ENCODE measurements at places on chromosomes 1 and 21.
A peak's percentile ranks its signal among the peaks of the same experiment; 100 is the strongest.

GRCh38 chr1:158781104-158781503 lies at the start of gene OR6N2:
OR6N2 (minus strand) TSS chr1:158781204; CDS start chr1:158777635, 3,569 bp downstream.
- DNase-seq, result no peak

- no peak for DNase-seq
Measured at GRCh38 chr1:46679789-46680573, 8.3 kb downstream of the TEX38 start.

DNA sequence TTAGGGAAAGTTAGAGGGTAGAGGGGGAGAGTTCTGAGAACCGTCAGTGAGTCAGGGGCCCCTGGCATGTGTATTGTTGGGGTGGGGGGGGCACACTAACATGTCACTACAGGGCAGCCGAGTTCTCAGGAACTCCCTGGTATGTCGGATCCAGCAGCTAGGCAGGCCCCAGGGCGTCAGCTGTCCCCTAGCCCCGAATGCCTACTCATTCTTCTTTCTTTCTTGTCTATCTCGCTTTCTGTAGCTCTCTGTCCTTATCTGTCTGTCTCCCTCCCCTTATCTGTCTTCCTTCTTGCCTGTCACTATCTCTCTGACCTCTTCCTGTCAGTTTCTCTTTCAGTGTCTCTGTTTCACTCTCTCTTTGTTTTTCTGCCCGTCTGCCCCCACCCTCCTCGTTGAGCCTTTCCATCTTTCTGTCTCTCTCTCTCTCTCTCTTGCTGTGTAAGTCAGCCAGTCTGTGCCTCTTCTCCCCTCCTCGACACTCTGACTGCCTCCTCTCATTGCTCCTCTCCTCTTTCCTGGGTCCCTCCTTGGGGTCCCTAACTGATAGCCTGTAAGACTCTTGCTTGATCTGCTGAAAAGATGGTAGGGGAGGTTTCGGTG lies 2.4 kb downstream of the NTRK1 start:
- DNase-seq, result no peak

- DNase-seq, result no peak
Measured at GRCh38 chr1:235052067-235053008, 76.3 kb downstream of the TOMM20 start.

- DNase-seq, result no peak
Measured at GRCh38 chr1:119988306-119989062, 81.0 kb downstream of the NOTCH2 start.

DNA sequence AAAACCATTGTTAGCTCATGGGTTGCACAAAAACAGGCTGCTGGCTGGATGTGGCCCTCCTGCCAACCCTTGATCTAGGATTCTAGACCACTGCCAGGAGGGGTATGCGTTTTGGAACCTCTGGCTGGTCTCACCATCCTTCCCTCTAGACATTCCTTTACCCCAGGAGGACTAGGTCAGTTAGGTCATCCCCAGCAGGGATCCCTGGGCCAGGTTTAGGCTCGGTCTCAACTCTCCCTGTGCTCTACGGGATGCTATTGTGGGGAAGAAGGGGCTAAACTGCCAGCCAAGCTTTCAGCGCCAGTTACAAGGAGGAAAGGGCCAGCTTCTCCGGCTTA lies 22.7 kb downstream of the SLC2A1 start:
- no peak for DNase-seq

DNA sequence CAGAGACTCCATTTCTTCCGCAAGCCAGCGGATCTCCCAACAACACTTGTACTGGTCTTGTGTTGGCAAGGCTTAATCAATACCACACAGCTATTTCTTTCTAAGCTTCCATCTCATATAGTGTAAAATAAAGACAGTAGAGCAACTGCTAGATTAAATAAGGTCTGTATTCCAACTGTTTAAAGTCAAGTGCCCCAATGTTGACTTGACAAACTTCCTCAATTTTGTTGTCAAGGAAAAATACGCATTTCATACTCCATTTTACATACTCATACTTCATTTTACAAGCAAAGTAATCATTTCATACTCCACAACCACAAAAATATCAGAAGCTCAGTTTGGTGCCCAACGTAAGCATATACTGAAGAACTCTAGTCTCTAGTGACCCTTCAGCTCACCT lies 143.0 kb downstream of the RERE start:
- DNase-seq, result no peak

DNA sequence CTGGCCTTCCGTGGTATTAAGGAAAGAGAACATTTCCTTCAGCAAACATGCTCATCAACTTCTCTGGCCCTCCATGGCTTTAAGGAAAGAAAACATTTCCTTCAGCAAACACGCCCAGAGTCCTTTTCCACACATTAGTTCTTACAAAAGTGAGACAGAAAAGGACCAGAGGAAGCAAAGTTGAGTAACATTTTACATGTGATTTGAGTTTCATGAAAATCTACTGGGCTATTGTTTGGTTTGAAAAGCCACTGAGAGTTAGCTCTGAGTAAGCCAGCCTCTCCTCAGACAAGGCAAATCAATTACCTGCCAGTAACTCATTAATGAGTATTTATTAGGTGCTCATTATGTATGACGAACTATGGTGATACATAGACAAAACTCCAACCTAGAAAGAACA lies 78.0 kb downstream of the NID1 start:
- no peak for DNase-seq

GRCh38 chr1:85976516-85977205 lies 179.9 kb downstream of the COL24A1 start:
- no peak for DNase-seq

GRCh38 chr21:42218836-42219605 lies at the start of gene ABCG1:
ABCG1 (plus strand) TSS chr21:42219140; CDS start chr21:42219263, 123 bp downstream.
- DNase-seq, result peak; percentile 70

GRCh38 chr1:165954940-165955339 lies 127.5 kb downstream of the UCK2 start:
- DNase-seq, result no peak

GRCh38 chr1:20367116-20367585 lies 76.5 kb downstream of the VWA5B1 start:
- peak; percentile 61 for DNase-seq

- DNase-seq, result no peak
Measured at GRCh38 chr1:169099561-169099960, 6.9 kb upstream of the ATP1B1 start.

GRCh38 chr1:61056573-61057439 lies 25.6 kb upstream of the NFIA start:
- DNase-seq, result peak; percentile 34

- no peak for DNase-seq
Measured at GRCh38 chr1:156969496-156969895, 49.1 kb downstream of the LRRC71 start.

DNA sequence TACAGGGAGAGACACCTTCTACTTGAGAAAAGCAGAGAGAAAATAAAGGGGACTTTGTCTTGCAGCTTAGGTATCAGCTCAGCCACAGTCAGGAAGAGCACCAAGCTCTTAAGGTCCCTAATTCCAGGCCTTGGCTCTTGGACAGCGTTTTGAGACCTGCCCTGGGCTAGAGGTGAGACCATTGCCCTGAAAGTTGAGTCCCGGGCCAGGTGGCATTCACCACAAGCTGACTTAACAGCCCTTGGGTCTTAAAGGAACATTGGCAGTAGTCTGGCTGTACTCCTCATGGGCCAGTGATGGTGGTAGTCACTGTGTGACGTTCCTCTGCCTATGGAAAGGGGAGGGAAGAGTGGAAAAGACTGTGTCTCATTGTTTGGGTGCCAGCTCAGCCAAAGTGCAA lies 11.7 kb upstream of the TNNI3K start:
- DNase-seq, result no peak

DNA sequence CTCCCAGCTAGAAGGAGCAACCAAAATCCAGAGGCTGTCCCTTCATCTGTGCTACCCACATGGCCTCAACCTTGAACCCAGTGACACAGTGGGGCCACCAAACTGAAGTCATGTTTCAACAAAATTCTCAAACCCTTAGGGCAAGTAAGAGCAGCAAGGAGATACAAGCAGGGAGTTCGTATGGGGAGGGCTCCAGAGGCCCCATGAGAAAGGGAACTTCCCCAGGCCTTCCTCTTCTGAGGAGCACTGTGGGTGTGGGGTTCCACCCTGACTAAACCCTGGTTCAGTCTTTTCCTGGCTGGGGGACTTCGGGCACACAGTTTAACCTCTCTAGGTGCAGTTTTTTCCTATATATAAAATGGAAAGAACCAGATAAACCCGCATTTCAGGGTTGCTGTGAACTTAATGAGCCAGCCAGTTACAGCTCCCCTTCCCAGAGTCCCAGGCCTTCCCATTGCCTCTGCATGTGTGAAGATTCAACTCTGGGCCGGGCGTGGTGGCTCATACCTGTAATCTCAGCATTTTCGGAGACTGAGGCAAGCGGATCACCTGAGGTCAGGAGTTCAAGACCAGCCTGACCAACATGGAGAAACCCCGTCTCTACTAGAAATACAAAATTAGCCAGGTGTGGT lies 8.0 kb upstream of the THEMIS2 start:
- DNase-seq, result no peak

DNA sequence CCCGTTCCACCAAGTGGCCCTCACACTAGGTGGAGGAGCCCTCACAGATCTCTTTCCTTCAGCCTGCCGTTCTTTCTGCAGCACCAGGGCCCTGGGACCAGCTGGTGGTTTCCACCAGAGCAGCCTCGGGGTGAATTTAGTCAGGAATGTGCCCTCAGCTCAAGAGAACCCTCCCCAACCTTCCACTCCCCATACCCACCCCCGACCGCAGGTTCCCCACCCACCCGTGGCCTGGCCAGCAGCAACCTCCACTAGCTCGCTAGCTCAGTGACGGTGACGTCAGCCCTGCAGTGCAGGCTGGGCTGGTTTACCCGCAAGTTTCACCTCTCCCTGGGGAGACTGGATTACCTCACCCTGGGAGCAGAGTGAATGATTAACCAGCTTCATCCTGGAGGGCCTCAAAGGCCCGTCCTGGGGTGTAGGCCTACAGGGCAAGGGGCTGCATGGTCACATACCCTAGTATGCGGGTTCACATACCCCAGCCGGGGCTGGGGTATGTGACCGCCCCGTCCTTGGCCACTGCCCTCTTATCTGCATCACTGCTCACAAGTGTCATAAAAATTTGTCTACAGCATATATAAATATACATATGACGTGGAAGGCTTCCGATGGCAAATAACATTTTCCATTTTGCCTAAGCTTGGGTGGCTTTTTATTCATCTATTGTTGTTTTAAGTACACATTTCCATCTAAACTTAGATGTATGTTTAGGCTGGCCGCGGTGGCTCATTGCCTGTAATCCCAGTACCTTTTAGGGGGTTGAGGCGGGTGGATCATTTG lies 24.5 kb downstream of the ELF3 start:
- peak; percentile 83 for DNase-seq

DNA sequence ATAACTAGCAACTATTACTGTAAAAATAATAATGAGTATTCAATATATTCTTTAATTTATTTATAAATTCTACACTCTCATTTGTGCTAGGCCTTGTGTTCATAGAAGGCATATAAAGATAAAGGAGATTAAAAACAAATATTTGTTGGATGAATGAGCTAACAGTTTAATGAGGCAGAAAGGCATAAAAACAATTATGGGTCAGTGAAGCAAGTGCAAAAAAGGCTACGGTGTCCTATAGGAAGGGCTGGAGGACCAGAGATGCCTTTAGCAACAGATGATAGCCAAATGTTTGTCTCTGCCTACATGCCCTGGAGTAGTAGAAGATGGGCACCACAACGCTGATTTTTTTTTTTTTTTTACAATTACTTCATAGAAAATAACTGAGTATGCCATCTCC lies 45.7 kb downstream of the PTGS2 start:
- DNase-seq, result no peak

- DNase-seq, result no peak
Measured at GRCh38 chr21:39503123-39503762, 51.5 kb downstream of the SH3BGR start.

DNA sequence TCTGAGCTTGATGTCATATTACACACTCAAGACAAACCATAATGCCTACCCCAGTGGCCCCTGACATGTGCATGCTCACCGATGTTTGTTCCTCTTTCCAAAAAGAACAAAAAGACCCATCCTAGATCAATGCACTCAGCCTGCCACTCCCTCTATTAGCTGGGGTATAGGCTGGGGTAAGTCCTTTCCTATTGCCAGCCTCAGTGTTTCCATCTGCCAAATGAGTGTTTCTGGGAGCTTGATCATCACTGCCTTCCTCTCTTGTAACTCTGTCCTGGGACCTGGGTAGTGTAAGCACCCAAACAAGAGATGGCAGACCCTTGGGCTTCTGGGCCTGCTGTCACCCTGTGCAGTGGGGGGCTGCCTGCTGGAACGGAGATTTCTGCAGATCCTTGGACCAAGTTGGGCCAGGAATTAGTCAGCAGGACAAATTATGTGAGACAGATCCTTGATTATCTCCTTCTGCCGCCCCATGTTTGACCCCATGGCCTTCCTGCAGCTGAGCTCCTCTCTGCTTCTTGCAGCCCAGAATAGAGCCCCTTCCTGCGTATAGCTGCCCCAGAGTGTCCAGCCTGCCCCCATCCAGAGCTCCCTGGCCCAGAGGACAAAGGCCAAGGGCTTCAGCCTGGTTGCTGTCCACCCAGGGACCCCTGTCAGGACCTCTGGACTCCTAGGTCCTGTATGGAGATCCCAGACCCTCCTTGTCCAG lies 31.5 kb upstream of the LRP8 start:
- DNase-seq, result no peak

DNA sequence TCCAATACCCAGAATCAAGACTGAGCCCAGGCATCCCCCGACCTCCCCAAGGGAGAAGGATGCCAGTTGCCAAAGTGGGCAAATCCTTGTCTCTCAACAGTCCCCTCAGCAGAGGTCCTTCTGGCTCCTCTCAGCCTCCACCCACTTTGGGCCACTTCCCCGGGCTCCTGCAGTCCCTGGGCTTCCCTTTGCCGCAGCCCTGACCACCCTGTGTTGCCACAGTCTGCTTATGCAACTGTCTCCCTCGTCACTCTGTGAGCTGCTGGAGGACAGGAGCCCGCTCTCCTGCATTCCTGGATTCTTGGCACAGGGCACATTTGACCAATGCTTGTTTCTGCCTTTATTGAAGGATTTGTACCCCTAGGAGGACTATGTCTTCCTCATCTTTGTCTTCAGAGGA lies 2.9 kb upstream of the LRP8 start:
- no peak for DNase-seq

DNA sequence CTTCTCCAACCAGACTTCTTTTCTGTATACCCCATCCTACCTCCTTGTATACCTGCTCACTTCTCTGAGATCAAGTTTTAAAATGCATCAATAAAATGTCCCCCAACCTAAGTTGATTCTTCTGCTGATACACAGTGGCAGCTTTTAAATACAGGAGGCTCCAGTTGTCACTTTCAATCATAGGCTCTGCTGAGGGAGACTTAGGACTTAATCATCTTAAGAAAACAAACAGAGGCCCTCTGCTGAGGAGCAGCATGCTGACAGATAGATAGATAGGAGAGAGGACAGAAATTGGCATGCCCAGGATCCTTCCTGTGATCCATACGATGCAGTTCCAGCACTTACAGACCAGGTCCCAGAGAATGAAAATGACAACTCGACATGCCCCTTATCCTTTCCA lies 311.0 kb upstream of the PROX1 start:
- DNase-seq, result no peak

- DNase-seq, result peak; percentile 18
Measured at GRCh38 chr1:227886993-227887696, 60.6 kb downstream of the WNT9A start.

DNA sequence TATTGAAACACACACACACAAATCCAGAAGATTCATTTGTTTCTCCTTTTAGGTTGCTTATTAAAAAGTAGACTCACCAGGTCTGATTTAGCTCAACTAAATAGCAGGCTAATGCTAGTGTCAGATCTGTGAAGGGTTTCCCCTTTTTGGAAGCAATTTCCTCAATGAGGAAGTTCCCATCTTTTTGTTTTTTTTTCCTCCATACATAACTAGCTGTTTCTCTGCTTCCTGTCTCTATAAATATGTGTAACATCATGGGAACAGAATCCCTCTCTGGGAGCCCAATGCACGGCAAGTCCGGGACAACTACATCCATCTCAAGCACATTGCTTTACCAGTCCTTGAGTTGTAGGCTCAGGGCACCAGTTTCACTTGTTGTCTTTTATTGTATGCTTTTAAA lies 1421.1 kb downstream of the PLA2G4A start:
- DNase-seq, result no peak
